Breast epithelium (tissue), 4 donors: ENCODE measurements at places on chromosomes 11 and 22.

DNA sequence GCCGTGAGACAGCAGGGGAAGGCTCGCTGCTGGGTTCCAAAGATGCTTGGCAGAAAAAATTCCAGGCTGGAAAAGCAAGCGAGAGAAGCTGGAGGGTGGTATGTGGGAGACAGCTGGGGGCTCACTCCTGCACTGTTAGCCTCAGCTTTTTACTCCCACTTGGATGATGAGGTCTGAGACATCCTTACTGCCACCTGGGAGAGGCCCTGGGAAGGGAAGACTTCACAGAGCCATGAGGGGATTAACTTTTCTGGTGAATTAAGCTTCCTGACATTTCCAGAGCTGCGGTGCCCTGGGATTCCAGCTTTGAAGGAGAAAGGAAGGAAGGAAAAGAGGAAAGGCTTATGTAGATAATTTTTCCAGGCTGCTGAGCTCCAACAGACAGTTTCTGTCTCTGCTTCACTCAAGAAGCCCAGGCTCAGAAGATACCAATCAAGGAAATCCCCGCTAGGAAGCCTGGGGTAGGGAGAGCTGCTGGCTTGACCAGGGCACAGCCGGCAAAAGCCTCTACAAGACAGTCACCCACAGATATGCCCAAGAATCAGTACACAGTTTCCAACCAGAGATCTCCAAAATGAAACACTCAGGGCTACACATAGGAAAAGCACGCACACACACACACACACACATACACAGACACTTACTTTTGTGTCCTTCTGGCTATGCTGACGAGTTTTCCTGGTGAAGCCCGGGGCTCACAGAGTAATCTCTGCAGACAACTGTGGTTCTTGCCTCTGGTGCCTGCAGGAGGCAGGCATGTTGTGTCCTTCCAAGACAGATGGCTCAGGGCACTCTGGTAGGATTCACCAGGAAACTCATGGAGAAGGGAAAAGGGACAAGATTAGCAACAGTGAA lies 907 bp downstream of the MCHR1 start:
- no peak for DNase-seq

GRCh38 chr22:44580176-44581095 lies 82.4 kb upstream of the RTL6 start:
- DNase-seq, result no peak

DNA sequence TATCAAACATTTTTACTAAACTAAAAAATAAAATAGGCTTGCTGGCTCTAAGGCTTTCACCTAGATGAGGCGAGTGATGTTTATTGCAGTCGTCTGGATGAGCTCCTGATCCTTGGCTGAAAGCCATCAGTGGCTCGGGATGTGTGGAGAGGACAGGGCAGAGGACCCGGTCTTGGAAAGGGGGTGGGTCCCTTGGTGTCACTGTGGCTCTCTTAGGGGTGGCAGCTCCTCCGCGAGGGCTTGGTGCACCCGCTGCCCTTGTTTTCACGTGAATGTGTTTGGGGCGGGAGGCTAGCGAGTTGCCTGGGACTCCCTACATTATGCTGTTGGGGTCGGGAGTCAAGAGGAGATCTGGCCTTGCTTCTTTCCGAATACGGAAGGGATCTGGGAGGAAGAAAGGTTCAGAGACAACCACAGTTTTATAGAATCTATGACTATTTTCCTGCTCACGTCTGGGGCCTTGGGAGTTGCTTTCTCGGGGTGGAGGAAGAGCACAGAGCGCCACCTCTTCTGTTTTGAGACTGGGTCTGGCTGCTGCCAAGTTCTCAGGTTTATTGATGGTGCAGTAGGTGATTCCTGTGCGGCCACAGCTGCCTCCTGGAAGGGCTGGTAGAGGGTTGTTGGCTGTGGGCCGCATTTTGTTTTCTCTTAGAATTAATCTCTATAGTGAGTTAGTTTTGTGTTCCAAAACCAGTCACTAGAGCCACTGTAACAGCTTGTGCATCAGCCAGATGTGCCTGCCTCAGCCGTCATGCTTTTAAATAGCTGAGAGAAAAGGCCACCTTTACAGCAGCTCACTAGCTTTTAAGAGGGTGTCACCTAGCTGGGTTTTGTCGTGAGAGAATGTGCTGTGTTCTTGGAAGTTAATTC lies 12.8 kb downstream of the TBC1D22A start:
- DNase-seq, result no peak

GRCh38 chr11:61687420-61687819 lies 7.2 kb downstream of the DAGLA start:
- DNase-seq, result no peak

- no peak for DNase-seq
Observed at GRCh38 chr22:33328789-33329296, 270.7 kb upstream of the SYN3 start.

GRCh38 chr11:110362971-110363509 lies 66.6 kb upstream of the RDX start:
- no peak for DNase-seq

DNA sequence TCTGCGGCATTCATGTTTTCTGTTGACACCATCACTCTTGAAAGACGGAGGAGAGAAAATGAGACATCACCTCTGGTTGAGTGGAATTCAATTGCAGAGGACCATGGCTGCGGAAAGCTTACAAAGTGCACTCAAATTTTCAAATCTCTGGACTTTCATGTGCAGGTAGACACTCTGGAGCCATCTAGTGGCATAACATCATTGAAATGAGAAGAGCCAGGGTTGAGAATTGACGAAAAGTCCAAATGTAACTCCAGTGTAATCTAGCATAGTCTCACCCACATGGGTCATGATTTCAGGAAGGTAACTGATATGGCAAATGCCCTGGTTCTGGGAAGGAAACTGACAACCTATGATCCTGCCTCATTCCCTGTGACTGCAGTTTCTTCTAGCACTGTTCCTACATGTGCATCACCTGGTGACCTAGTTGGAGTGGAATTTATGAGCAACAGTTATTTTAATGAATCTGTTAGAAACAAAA lies 687.8 kb downstream of the KCNA4 start:
- no peak for DNase-seq

GRCh38 chr11:116989184-116989583 lies 109.0 kb downstream of the SIK3 start:
- DNase-seq, result no peak

DNA sequence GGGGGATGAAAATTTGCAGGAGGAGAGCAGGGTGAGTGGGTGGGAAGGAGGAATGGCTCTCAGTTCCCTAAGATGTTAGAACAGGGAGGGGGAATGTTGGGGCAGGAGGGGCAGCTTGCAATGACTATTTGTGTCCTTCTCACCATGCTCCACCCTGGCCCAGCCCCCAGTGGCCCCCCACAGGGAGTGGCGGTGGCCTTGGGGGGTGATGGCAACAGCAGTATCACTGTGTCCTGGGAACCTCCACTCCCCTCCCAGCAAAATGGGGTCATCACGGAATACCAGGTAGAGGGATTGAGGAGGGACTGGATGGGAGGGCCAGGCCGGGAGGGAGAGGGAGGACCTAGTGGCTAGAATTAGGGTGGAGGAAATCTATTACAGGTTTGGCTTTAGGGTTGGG lies 10.2 kb downstream of the ROBO3 start:
- no peak for DNase-seq

DNA sequence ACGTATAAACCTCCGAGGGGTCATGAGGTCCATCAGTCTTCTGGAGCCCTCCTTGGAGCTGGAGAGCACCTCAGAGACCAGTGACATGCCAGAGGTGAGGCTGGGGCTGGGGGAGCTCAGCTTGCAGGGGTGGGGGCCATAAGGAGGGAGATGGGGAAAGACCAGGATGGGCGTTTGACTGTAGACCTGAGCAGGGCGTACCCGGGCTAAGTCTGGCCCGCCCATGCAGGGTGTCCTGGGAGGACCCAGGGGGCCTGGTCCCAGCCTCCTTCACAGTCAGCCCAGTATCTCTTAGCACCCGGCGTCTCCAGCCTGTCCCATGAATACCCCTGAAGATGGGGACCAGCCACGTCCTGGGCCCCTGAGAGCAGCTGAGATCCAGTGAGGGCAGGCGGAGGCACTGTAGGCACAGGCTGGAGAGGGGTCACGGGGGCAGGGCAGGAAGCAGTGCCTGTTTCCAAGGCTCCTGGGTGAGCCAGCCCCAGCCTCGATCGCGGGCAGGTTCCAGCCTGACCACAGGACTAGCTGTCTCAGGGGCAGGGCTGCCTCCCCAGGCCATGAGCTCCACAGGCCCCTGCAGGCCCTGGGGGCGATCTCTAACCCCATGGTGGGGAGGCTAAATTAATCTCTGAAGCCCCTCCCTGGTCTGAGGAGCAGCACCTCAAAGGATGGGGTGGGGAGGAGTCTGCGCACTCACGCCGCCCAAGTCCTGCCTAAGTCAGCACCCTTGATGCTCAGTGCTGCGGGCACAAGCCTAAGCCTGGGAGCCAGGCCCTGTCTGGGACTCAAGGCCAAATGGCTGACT lies 7.1 kb downstream of the SSH3 start:
- DNase-seq, result no peak

- peak; percentile 74 for DNase-seq
Observed at GRCh38 chr22:30325065-30325720, 1.5 kb downstream of the TBC1D10A start.

- DNase-seq, result no peak
Observed at GRCh38 chr11:16632295-16633200, 105.9 kb upstream of the C11orf58 start.

- no peak for DNase-seq
Observed at GRCh38 chr22:37511395-37512104, 7.7 kb downstream of the CARD10 start.
